Stimulated activated CD4-positive, alpha-beta T cell treated with anti-CD3 and anti-CD28 coated beads, Interleukin-12 subunit alpha, Interleukin-12 subunit beta, amount 100 ng/mL, for 4 hours (primary cell): ENCODE measurements at places on chromosomes 3 and 15.

DNA sequence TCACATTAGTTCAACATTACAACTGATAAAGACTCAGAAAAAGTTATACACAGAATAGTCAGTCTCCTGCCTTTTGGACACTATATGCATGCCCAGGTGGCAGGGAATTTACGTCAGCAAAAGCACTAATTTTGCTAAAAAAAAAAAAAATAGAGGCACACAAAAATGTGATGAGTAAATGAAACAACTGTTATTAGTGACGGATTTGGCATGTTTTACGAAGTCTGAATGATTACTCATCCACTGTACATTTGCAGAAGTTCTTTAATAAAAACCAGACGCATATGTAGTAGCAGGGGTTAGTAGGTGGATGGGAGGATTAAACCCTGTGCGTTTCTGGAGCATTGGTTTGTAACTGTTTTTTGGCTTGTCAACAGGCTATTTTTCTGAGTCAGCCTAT, 99.0 kb downstream of the MITF start:
- no peak for DNase-seq

- no peak for DNase-seq
Measured at GRCh38 chr3:15097891-15098290, 1.1 kb downstream of the RBSN start.

GRCh38 chr3:24155276-24155675, 210.2 kb downstream of the NR1D2 start:
- DNase-seq = no peak

DNA sequence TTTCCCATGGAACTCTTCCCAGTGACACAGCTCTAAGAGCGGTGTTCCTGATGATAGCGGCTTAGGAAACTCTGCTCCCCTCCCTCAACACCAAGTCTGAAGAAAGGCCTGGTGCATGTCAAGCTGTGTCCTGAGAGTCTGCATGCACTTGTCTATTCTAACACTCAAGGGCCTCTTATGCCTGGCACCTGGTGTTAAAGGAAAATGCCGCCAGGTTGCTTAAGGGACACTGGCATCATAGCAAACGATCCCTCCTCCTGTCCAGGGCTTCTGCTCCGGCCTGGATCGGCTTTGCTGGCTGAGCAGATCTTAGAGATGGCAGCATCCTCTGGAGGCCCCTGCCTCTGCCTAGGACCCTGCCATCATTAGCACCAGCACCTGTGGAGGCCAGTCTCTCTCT, 121.7 kb downstream of the MEGF11 start:
- DNase-seq = no peak

DNA sequence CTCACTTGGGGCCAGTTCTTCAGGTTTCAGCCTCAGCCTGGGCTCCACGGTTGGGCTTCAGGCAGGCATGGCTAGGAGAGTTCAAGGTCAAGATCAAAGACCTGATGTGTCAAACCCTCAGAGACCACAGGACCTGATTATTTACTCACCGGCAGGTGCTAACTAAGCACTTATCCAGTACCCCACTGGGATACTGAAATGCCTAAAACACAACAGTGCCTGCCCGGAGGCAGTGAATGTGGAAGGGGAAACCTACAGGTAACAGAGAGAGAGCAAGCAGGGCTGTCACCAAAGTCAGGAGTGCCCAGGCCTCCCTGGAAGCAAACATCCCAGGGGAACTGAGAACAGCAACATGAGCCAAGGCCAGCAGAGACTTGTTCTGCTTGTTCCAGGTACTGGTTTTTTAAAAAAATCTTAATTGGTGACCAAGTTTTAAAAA, 6.7 kb downstream of the IDH2 start:
- no peak for DNase-seq

DNA sequence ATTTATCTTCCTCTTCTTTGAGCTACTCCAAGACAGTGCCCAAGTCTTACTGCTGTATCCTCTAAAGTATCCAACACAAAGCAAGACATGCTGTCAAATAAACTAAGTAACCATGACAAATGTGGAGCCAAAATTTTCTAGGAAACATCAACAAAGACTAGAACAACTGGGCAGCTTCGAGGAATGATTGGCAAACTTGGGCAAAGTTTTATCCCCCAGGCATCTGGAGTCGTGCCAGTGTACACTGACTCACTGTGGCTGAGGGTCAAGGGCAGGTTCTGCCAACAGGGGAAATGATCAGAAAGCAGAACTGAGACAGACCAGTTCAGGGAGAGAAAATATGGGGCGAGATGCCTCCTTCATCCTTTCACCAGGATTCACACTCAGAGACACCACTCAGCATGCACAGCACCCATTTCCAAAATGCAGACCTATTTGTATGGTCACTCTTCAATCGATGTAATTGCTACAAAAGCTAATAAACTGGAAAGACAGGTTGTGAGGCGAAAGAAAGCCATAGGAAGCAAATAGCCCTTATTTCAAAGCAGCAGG, 65.8 kb downstream of the MB21D2 start:
- no peak for DNase-seq

DNA sequence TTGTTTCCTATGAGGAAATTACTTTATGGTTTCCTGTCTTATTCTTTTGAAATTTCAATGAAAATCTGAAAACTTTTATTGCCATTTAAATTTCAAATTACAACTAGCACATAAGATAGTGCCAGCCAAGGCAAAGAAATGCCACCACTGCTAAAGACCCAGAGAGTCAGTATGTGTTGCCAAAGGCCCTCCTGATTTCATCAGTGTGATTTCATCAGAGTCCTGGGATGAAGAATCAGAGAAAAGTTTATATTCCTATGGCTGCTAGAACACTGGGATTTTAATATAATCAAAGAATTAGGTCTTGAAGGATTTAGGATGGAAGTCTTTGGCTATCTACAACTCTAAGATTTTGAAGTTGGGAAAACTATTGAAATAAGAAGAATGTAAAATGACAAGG, 434.2 kb upstream of the CCDC54 start:
- no peak for DNase-seq

DNA sequence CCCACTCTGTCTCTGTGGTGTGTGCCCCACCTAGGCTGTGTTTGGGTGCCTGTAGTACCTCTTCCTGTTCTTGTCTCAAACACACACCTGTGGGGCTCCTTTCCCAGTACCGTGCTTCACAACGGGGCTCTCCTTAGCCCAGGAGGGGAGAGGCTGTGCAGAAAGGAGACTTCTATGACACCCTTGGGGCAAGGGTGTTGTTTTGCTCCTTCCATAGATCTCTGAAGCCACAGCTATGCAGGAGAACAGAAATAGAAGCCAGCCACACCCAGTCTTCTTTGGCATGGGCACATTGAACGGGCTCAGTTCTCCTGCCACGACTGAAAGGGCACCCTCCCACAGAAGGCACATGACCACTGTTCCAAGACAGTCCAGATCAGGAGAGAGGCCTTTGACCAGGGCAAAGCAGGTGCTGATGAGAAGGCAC, 74.3 kb downstream of the LIPC start:
- DNase-seq = no peak

DNA sequence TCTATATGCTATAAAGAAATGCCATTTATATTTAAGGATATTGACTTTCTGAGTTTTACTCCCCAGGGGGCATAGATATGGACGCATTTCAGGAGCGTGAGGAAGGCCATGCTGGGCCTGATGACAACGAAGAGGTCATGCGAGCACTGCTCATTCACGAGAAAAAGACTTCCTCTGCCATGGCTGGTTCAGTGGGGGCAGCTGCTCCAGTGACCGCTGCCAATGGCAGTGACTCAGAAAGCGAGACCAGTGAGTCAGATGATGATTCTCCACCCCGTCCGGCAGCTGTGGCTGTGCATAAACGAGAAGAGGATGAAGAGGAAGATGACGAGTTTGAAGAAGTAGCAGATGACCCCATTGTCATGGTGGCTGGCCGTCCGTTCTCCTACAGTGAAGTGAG, 38.4 kb downstream of the GTF2E1 start:
- DNase-seq = no peak

DNA sequence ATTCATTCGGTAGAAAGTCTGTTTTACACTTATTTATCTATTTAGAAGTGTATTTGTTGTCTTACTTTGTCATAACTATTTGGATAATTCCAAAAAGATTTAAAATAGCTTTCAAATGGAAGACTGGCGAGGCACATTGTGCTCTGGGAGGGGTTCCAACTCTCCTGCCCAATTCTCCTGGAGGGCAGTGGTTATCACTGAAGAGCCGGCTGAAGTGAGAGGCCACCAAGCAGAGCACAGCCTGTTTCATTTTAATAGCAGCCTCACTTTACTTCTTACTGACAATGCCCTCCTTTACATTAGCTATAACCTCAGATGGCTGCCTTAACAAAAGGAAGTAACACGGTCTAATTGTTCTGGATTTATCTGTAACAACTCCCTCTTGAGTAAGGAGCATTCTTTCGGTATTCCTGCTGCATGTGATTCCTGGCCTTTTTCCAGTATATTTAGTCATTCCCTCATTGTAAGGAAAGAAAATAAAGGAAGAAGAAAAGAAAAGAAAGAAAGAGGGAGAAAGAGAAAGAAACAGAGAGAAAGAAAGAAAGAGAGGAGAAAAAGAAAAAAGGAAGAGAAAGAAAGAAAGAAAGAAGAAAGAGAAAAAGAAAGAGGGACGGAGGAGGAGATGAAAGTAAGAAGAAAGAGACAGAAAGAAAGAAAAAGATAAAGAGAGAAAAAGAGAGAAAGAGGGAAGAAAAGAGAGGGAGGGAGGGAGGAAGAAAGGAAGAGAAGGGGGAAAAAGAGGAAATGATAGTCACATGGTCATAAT, 339.8 kb upstream of the WNT5A start:
- DNase-seq = no peak

- DNase-seq = no peak
Measured at GRCh38 chr3:158368271-158368670, 202.7 kb upstream of the MLF1 start.

DNA sequence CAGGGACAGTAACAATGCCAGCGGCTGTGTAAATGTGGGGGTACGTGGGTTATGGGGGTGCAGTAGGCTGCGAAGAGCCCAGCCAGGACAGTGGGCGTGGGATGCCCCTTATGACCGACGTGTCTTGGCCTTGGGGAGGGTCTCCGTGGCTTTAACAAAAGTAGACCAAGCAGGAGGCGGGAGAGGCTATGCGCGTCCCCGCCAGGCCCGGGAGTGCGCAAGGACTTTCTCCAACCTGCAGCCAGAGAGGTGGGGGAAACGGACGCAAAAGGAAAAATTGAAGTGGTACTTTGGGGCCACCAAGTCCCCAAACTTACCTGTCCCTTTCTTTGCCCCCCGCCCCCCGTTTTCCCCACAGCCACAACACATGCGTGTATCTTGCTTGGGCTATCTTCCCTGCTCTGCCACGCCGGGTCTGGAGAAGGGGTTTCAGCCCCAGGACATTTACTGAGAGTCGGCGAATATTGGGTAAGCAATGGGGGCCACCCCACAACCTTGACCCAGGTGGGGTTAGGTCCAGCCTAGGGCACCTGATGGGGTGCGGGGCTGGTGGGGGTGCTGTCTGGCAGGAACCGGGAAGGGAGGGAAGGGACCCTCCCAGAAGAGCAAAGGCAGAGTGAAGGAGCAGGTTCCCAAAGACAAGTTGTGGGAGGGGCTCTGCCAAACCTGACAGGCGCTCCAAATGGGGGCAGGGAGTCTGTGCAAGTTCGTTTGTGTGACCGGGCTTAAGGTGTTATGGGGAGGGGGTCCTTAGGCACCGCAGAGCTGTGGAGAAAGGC, 652 bp downstream of the ISLR2 start:
- no peak for DNase-seq

DNA sequence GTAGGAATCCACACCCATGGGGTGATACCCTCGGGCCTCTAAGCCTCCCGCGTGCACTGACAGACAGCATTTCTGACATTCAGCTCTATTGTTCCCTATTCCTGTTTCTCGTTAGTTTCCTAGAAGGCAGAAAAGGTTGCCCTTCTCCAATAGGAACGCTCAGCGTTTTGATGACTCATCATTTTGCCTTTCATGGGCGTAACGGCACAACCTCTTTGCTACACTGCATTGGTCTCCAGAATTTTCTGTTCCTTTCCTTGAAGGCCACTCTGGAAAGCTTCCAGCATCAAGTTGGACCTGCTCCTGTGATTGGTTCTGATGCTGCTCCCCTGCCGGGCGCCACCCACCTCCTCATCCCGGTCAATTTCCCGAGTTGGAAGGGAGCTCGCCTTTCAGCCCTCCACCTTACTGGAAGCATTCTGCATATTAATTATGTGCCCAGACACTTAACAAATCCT, 13.0 kb upstream of the TNK2 start:
- DNase-seq = no peak

DNA sequence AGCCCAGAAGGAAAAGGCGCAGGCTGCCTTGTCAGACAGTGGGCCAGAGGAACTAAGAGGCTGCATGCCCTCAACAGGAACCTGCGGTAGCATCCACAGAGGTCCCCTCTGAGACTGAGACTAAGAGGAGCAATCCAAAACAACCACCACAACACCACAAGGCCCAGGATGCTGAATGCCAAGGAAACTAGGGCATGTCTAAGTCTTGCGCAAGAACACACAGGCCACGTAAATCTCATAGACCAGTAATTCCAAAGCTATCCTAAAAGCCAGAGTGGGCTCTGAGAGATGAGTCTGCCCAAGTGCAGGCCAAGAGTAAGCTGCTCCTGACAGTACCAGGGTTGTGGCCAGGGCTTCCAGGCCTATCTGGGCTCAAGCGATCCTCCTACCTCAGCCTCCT, 12.9 kb downstream of the MON1A start:
- DNase-seq = no peak

GRCh38 chr15:74174219-74174957, 878 bp downstream of the ISLR start:
- DNase-seq = no peak

GRCh38 chr15:33907326-33907725, 61.0 kb upstream of the CHRM5 start:
- DNase-seq = no peak

DNA sequence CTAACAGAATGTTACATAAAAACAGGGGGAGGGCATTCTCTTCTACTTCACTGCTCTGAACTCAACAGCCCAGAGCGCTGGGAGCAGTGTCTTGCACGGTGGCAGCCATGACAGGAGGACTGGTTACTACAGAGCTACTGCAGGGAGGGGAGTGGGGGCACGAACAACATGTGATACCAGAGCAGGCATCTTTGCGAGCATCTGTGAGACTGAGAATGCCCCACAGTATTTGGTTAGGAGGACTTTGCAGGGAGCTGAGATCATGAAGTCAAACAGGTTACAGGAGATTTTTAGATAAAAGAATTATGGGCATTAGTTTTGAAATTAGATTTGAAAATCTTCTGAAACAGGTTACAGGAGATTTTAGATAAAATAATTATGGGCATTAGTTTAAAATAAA, 58.8 kb upstream of the GOLGA8B start:
- no peak for DNase-seq

GRCh38 chr15:101250873-101251829, 697 bp downstream of the CHSY1 start:
- peak; percentile 52 for DNase-seq

- DNase-seq = no peak
Measured at GRCh38 chr3:72272356-72272755, 487.4 kb upstream of the PROK2 start.

- DNase-seq = peak; percentile 64
Measured at GRCh38 chr3:45929042-45929679, 14.1 kb upstream of the CXCR6 start.

- no peak for DNase-seq
Measured at GRCh38 chr3:157086060-157086750, 73.7 kb downstream of the CCNL1 start.

GRCh38 chr3:183038221-183038620, 57.9 kb upstream of the DCUN1D1 start:
- DNase-seq = no peak
